Naive thymus-derived CD8-positive, alpha-beta T cell (primary cell): ENCODE measurements at places on chromosomes 3 and 15. TPM values are rescaled to one million over a fixed set of nuclear protein-coding genes. Genes with fewer than 3 reads are reported as not detected.

- no peak for DNase-seq
Observed at GRCh38 chr3:134020135-134020680, 9.5 kb downstream of the SLCO2A1 start.

- no peak for DNase-seq
Observed at GRCh38 chr15:88729581-88729980, 73.7 kb upstream of the ACAN start.

The IL17RB gene
- not detected for total RNA-seq

The HGD gene
- total RNA-seq: 5.5 TPM
